ENCODE measurements at places on chromosomes 4 and X.

- no peak for DNase-seq
These were observed 1712.5 kb downstream of the C4orf33 start for GRCh38 chr4:130808492-130808891.

- no peak for DNase-seq
These were observed 51.4 kb downstream of the RAB40A start for GRCh38 chrX:103467887-103468286.

DNA sequence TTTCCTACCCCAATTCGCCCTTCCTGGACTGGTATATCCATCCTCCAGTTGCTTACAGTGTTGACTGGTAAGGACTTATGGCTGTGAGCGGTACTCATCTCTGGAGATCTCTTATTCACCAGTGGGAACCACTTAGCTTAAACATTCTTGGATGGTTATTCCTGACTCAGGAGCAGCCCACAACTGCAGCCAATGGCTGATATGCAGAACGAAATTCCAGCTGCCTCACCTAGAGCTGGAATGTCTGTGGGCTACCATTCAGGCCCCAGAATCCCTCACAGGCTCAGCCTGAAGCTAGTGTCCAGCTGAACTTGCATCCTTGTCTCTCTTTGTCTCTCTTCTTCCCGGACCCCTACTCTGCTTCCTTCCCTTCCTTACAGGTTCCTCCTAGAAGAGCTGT lies 138.9 kb upstream of the SMIM31 start:
- DNase-seq, result no peak

GRCh38 chr4:176343286-176343685 lies 23.5 kb downstream of the SPCS3 start:
- no peak for DNase-seq

- DNase-seq, result no peak
These were observed 13.0 kb upstream of the SLC25A5 start for GRCh38 chrX:119455264-119455663.

DNA sequence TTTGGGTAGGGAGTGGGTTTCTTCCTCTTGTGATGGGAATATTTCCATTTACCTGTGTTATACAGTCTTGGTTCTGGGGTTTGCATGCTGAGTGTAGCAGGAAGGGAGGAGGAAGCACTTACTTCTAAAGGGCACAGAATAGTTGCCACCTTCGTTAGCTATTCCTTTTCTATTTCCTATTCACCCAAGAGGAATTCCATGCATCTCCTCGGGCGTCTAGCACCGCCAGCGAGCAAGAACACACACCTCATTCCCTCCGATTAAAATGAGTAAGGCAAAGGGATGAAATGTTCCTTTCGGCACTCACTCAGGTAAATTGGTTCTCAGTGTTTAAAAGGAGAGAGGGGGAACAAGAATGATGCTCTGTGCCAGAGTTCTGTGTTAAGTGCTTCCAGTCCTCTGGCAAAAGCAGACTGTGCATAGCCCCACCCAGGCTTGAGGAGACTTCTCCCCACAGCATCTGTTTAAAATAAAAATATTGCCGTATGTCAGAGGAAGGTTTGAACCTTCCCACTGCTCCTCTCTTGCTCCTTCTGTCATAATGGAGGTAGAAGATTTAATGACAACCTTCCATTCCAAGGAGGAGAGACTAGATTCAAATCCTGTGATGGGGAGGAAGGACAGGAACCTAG lies 351.4 kb downstream of the PTTG2 start:
- DNase-seq, result no peak

DNA sequence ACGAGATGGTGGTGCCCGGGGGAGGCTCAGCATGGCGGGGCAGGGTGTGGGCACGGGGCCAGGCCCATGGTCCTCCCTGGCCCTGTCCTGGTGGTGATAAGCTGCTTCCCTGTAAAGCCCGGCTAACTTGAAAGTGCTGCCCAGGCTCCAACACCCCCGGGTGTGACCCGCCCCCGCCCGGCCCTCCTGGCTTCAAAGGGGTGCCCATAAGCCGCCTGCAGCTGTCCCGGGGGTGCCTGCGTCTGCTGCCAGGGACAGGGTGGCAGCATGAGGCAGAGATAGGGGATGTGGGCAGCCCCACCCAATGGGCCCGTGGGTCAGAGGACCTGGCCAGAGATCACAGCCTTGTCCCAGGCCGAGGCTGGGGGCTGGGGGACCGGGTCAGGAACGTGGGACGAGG lies 18.1 kb downstream of the FGFRL1 start:
- DNase-seq, result no peak
